Hippocampal formation (tissue), 2 donors: ENCODE measurements at places on chromosomes 2 and 18.

DNA sequence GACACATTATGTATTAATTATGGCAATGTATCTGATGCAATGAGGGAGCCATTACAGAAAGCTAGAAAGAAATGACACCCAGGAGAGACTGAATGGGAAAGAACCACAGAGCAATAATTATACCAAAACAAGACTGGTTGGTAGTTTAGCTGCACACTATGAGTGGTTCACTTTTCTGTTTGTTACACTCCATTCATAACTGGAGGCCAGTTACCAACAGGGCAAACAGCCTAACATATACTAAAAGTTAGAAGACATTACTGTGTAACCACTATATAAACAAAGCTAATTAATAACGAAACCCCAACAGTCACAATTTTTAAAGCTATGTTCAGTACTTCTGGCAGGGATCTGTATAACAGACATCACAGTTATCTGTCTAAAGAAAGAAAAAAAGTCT is 49.4 kb downstream of the NBAS start:
- no peak for DNase-seq

DNA sequence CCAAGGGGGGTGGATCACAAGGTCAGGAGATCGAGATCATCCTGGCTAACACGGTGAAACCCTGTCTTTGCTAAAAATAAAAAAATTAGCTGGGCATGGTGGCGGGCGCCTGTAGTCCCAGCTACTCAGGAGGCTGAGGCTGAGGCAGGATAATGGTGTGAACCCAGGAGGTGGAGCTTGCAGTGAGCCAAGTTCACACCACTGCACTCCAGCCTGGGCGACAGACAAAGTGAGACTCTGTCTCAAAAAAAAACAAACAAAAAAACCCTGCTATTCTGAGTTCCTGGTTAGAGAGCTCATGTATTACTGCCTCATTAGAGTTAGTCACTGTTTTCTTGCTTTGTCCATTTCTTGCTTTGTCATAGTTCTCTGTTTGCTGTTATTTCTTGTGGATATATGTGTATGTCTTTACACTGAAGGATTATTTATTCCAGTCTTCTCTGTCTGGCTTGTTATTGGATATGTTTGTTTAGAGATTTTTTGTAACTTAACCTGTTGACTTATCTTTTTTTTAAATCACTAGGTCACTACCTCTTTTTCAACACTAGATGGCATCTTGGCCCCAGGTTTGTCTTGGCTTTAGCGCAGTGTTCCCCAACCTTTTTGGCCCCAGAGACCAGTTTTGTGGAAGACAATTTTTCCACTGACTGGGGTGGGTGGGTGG is 17.0 kb downstream of the TTLL4 start:
- no peak for DNase-seq

- DNase-seq = no peak
Measured at GRCh38 chr2:222309766-222310165, 11.0 kb upstream of the PAX3 start.

DNA sequence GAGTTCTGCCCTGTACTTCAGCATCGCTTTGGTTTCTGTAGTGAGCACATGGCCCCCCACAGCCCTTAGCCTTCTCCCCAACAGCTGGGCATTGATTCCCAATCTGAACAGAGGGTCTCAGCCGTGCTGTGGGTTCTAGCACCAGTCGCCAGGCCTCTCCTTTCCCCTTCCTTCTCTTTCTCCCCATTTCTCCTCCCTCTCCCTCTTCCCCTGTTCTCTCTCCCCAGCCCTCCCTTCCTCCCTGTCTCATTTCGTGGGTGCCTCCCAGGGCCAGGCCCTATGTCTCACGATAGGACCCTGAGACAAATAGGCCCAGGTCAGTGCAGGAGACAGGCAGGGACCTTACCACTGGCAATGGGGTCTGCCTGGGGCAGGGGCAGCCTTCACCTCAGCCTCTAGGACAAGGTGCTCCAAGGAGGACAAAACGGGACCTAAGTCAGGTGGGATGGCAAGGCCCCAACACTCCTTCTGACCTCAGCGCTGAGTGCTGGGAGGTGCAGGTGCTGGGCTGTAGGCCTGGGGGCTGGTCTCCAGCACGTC is 143.4 kb upstream of the GPC1 start:
- no peak for DNase-seq

GRCh38 chr2:159713631-159714246 is 1.4 kb downstream of the MARCHF7 start:
- DNase-seq = no peak

DNA sequence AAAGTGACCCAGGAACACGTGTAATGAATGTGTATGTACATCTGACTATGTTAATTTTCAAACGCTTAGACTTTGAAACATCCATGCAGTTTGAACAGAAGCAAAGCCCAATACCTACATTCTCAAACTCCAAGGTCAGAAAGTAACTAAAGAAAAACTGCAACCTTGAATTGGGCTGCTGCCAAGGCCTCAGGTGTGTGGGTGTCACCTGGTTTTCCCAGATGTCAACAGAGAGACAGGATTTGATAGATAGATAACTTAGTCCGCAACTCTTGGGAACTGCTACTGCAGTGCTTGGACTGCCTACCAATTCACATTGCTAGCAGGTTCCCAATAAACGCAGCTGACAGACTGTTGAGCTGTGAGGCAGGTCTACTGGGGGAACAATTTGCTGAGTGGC is 78.7 kb upstream of the PAPOLG start:
- no peak for DNase-seq

- no peak for DNase-seq
Measured at GRCh38 chr2:28366496-28367282, 26.0 kb upstream of the FOSL2 start.

DNA sequence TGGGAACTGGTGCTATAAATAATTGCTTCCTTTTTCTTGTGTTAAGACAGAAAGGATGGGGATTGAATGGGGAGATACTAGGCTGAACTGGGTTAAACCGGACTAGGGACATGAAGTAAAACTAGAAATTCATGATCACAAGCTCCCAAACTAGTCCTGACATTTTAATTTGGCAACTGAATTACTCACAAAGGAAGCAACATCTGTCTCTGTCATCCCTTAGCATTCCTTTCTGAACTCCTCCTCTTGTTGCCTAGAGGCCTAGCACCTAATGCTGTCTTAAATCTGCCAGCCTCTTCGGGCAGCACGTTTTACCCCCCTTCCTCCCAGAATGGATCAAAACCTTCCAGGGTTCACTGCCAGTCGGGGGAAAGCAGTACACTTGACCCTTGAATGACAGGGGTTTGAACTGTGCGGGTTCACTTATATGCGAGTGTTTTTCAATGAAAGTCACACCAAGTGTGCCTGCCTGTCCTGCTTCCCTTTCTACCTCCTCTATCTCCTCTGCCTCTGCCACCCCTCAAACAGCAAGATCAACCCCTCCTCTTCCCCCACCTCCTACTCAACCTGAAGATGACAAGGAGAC is 8.2 kb downstream of the KCTD1 start:
- no peak for DNase-seq

DNA sequence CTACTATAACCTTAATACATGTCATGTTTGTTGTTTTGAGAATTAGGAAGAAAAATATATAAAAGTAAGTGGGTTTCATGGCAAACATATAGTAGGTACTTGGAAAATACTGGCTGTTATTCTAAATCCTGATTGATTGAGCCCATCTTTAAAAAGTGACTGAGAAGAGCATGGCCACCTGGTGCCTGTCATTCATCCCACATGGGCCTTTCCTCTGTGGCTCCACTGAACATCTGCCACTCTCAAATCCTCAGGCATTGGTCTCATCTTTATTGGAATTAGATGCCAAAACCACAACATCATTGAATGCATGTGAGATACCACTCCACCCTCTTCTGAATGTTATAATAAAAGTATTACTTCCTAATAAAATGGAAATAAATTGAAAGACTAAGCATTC is 101.6 kb upstream of the TTN start:
- no peak for DNase-seq

GRCh38 chr2:61343141-61343540 is 127.7 kb downstream of the USP34 start:
- DNase-seq = no peak

GRCh38 chr2:47041063-47041462 is 114.0 kb downstream of the STPG4 start:
- DNase-seq = no peak

DNA sequence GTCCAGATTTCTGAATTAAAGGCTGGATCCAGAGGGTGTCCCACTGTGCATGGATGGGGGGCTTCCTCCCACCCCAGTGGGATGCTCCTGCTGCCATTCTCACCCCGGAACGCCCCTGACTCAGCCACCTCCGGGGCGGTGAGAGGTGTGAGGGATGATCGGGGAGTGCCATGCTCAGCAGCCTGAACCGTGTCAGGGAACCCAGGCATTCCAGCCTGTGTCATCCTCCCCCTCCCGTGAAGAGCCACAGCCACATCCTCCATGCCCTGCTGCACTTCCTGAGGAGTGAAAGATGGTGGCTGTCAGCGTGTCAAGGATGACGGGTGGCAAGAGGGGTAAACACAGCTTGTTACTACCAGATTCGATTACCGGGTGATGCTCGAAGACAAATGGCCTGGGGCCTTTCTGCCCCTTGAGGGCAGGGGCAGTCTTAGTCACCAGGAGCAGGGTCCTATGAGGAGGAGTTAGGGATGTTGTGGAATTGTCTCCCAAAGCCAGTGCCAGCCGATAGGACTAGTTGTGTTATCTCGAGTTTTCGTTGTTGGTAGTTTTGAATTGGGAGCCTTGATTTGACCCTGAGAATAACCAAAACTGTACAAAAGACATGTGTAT is 80.8 kb downstream of the TCF7L1 start:
- no peak for DNase-seq
